Mucosa of gallbladder (tissue), 1 donor: ENCODE measurements at places on chromosomes 4 and X. TPM values are rescaled to one million over a fixed set of nuclear protein-coding genes. Genes with fewer than 3 reads are reported as not detected.
A peak's percentile ranks its signal among the peaks of the same experiment; 100 is the strongest.

DNA sequence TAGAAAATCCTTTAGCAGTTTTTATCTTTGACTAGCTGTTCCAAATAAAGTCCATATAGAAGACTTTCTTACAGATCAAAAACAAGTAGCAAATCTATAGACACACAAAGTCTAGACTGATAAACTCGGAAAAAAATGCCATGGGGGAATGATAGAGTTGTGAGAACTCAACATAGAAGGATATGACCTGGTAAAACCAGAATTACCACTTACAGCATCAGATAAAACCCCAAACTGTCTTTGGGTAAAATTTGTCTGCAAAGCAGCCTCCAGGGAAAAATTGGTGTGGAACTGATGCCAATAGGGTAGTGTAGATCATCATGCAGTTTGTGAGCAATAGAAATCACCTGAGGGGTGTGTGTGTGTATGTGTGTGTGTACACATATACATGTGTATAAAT lies 579.1 kb downstream of the SPOCK3 start:
- DNase-seq: no peak

GRCh38 chr4:24896056-24896455 lies 16.8 kb downstream of the CCDC149 start:
- no peak for DNase-seq

HAND2 gene
- total RNA-seq: 104 TPM

DNA sequence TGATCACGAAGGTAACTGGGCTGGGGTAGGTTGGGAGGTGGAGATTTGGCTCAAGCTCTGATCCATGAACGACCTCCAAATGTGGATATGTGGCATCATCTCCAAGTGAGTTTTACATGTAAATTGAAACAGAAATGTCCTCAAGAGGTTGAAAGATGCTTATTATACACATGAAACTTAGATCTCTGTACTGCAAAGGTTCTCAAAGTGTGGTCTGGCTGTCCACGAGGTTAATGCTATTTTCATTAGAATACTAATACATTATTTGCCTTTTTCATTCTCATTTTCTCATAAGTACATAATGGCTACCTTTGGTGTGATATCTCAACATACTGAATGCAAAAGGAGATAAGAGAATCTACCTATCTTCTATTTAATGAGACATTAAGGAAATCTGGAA lies 198.2 kb downstream of the RASL11B start:
- DNase-seq: no peak

CDKL2 gene
- total RNA-seq: 2.4 TPM

DNA sequence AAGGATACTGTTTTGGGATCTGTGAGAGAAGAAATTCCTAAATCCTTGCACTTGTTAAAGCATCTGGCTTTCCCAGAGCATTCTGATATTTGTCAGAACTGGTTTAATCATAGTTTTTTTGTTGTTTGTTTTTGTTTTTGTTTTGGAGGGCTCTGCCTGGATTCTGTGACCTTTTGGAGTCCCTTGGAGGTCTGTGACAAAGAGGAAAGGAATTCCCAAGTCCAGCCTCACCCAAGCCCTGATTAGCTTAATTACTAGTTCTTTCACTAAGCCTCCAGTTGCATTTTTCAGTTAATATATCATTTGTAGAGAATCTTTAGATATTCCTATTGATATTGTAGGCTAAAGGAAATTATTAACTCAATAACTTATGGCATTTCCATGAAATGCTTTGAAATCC lies 711 bp downstream of the ACE2 start:
- DNase-seq: no peak

PGRMC2 gene
- 113 TPM for total RNA-seq

DNA sequence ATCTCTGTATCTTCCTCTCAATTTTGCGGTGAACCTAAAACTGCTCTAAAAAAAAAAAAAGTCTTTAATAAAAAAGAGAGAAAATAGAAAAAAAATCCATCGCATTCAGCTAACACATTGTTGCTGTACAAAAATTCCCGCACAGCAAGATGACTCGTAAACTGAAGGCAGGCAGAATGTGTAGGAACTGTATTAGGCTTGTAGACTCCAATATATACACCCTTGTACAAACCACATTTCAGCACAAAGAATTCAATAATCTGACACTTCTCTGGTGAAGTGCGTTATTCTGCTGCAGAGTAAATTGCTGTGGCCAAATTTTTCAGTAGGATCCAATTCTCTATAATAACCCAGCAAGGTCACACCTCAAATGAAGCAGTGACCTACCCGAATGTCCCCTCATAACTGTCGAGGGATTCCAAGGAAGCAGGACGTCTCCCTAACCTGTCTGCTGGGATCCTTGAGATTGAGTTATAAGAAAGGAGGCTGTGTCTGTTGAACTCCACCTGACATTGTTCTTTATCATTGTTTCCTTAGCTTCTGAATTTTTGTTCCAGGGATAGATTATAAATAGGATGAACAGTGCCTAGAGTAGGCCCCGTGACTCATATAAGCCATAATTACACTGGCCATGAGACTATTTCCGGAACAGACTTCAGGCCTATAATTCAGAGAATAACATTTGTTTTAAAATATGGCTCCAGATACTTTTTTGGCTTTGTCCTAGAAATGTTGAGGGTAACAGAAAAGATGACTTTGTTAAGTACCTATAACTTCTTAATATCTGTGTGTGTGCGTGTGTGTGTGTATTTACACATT lies 348.3 kb downstream of the PCDH7 start:
- DNase-seq: no peak

DNA sequence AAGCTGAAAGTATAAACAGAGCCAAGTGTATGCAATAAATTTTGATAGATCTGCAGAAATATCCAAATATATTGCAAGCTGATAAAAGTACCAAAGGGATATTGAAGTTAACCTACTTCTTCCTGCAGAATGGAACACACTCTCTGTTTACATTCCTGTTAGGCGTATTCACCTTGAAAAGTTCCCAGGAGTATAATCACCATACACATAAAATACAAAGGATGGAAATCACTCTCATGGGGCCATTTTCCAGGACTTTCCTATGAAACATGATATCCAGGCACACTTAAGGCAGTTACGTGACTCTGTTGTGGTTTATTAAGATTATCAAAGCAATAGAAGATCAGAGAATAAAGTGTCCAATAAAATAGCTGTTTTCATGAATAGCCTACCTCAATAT lies 1142.3 kb downstream of the NLGN4X start:
- DNase-seq: no peak

DNA sequence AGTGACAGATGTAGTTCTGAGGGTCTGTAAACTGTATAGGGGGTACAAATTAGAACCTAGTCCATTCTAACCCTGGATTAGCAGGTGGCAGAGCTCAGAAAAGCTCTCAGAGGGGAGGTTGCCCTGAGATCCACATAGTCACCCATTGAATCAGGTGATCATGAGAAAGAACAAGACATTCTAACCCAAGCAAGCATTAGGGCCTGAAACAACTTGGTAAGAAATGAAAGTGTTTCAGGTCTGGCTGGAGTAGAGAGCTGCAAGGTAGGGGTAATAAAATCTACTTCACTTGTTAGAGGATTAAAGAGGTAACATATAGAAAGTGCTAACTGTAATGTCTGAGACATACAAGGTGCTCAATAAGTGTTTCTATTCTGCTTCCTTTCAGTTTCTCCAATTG lies 8.8 kb upstream of the BMP2K start:
- DNase-seq: no peak

COPS4 gene
- total RNA-seq: 31.5 TPM

- no peak for DNase-seq
Observed at GRCh38 chr4:145868637-145869409, 69.8 kb downstream of the ZNF827 start.

EXOC1L gene
- total RNA-seq: not detected

DNA sequence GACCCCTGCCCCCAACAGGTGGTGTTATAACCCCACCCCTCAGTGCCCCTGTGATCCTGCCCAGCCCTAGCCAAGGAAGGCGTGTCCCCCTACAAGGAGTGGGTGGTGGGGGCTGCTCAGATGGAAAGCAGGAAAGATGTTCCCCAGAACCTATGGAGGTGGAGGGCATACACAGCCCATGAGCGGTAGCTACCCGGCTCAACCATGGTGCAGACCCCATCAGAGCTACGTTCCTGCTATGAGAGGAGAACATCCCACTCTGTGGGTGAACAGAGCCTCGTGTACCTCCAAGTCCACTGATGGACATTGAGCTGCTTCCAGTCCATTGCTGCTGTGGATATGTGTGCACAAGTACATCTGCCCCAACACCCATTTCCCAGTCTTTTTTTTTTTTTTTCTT lies 71.1 kb downstream of the SHOX start:
- no peak for DNase-seq

DNA sequence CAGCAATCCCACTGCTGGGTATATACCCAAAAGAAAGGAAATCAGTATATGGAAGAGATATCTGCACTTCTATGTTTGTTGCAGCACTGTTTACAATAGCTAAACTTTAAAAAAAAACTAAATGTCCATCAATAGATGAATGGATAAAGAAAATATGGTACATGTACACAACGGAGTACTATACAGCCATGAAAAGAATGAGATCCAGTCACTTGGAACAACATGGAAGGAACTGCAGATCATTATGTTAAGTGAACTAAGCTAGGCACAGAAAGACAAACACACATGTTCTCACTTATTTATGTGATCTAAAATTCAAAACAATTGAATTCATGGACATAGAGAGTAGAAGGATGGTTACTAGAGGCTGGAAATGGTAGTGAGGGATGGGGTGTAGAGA lies 400.7 kb downstream of the ZNF674 start:
- no peak for DNase-seq

GRCh38 chr4:141132709-141133145 lies 542 bp downstream of the RNF150 start:
- DNase-seq: peak; percentile 20

DNA sequence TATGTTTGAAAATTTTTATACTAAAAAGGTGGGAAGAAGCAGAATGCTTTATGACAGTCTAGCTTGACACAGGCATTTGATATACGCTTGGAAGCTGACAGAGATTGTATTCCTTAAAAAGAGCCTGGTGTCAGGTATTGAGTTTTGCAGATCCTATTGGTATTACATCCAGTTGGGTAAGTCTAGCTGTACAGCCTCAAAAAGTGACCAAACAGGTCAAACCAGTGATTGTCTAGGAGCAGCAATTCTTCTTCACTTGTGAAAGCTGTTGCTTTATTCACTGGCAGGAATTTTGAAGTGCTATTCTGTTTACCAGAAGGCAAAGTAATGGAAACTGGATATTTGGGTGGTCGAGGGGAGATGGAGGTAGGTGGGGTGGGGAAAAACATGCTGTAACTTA lies 77.5 kb downstream of the UCHL1 start:
- DNase-seq: peak; percentile 68

TRIM75 gene
- not detected for total RNA-seq

DNA sequence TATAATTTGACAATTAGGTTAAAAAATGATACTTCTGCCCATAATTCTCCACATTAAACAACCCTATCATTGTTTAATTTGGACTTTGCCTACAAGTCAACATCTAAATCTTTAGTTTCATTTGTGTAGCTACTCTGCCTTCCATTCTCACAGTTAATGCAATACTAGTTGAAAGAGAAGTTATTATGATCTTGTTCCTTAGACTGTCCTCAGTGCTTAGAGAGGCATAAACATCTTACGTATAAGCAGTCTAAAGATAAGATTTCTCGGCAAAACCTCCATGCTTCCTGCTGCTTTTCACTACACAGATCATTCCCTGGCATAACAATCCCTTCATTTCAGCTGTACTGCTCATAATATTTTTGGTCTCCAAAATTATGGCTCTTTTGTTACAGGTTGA lies 105.1 kb upstream of the CAMK2D start:
- no peak for DNase-seq

- no peak for DNase-seq
Observed at GRCh38 chr4:11402192-11402591, 26.5 kb downstream of the HS3ST1 start.

- DNase-seq: no peak
Observed at GRCh38 chr4:137343221-137343620, 189.1 kb downstream of the PCDH18 start.

GRCh38 chr4:151908201-151908600 lies 147.4 kb upstream of the GATB start:
- no peak for DNase-seq

DNA sequence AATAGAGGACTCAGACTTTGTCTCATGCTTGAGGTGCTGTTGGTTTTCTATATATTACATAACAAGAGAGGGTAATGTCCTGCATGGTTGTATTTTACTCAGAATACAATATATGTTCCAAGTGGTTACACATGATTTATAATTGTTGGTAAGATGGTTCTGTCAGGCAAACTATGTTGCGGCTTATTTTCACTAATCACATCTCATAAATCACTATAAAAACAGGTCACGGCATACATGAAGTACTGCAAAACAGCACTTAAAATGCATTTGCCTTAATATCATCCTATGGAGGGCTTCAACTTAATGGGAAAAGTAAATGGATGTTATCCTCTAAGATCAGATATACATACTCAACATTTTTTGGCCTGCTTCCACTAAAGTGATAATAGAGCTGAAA lies 246.0 kb upstream of the ARSJ start:
- DNase-seq: no peak

CXCL13 gene
- total RNA-seq: 2.8 TPM

DNA sequence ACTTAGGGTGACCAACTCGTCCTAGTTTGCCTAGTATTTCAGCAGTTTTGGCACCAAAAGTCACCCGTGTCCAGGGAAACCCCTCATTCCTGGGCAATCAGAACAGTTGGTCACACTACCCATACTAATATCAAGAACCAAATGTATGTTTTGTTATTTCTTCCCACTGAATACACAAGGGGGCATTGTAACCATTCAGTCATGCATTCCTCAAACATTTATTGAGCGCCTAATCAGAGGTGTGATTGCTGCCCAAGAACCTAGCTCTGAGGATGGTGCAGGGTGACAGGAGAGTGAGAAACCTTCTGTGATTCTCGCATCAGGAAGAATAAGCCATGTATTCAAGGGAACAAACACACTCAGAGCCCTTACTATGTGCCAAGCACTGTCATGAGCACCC lies 69.8 kb upstream of the RAI2 start:
- no peak for DNase-seq

- no peak for DNase-seq
Observed at GRCh38 chrX:129549124-129549523, 9.1 kb downstream of the OCRL start.

DNA sequence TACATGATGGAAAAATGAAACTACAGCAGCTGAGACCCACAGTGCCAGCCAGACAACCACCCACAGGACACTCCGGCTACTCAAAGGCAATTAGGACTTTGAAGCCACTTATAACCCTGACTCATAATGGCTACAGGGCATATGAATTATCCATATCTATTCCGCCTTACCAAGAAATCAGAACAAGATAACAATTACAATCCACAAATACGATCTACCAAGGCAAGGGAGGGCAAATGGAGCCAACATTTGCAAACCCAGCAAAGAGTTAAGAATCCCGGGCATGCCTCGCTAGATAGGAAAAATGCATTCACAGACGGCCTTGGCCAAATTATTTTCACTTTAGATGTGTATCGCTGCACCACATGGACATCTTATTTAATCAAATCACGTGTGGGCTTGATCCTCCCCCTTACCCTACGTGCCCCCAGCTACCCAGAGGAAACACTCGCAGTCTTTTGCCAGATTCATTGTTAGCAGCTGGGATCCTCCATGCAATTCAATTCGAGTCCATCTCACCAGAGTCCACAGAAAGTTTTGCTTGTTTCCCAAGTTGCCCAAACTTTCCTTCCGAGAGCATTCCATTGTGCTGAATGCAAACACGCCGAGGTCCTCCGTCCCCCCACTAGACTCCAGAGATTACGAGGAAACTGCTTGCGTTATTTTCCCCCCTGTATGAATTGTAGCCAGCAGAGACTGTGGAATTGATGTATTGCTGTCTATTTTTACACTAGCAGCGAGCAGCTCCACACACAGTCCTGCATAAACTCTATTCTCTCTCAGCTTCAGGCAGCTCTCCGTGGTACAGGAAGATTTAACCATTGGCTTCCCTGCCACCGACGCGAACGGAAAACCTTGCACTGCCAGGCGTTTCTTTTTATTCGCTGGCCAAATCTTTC lies 1.2 kb downstream of the PPARGC1A start:
- DNase-seq: peak; percentile 44

RAB9B gene
- 5.7 TPM for total RNA-seq
